CD8-positive, alpha-beta T cell (primary cell): ENCODE measurements at places on chromosomes 2 and 18. TPM values are rescaled to one million over a fixed set of nuclear protein-coding genes. Genes with fewer than 3 reads are reported as not detected.

Gene FIGN
- not detected for total RNA-seq

Gene TSN
- total RNA-seq = 75.2 TPM

Gene FOSL2
- total RNA-seq = 359 TPM

Gene CRYBA2
- not detected for total RNA-seq

Gene GREB1L
- not detected for total RNA-seq

Gene GDF7
- 0.06 TPM for total RNA-seq

Gene BCS1L
- 13.1 TPM for total RNA-seq

Gene CCDC148
- total RNA-seq = not detected

Gene SERPINB5
- not detected for total RNA-seq

Gene WIPF1
- total RNA-seq = 275 TPM

Gene DSC1
- total RNA-seq = 2.1 TPM

Gene PXDN
- 1.4 TPM for total RNA-seq

Gene ARHGEF33
- not detected for total RNA-seq

Gene ABCG8
- not detected for total RNA-seq

Gene KCNF1
- not detected for total RNA-seq

Gene ARL4C
- 496 TPM for total RNA-seq

Gene POTEJ
- not detected for total RNA-seq

Gene PCARE
- total RNA-seq = not detected

Gene SAG
- 0.19 TPM for total RNA-seq

Gene HNMT
- total RNA-seq = not detected

Gene CSRNP3
- total RNA-seq = not detected

Gene FOXI3
- not detected for total RNA-seq

Gene DCC
- not detected for total RNA-seq

Gene NEB
- 0.52 TPM for total RNA-seq

Gene CLIP4
- total RNA-seq = 40.7 TPM

Gene CAPN13
- not detected for total RNA-seq

Gene KCNIP3
- total RNA-seq = not detected

Gene ANKRD62
- not detected for total RNA-seq

Gene ADAM23
- 0.33 TPM for total RNA-seq

Gene MATN3
- not detected for total RNA-seq

Gene UGT1A6
- not detected for total RNA-seq

Gene C2orf81
- total RNA-seq = 1.8 TPM

Gene PLEKHH2
- total RNA-seq = 1.7 TPM

Gene KLHL30
- total RNA-seq = not detected

Gene BOD1L2
- not detected for total RNA-seq

Gene CDK5R2
- not detected for total RNA-seq

Gene EFEMP1
- not detected for total RNA-seq

Gene RUFY4
- 0.33 TPM for total RNA-seq

Gene KYNU
- total RNA-seq = not detected

Gene FHOD3
- total RNA-seq = not detected

Gene POTEC
- total RNA-seq = not detected

Gene ZNF385B
- total RNA-seq = not detected

Gene DQX1
- 0.17 TPM for total RNA-seq

Gene CYB5A
- total RNA-seq = 4.4 TPM

Gene CHST9
- not detected for total RNA-seq

Gene GPAT2
- total RNA-seq = 2.0 TPM

Gene TEKT4
- not detected for total RNA-seq

Gene CCBE1
- total RNA-seq = not detected

Gene MITD1
- total RNA-seq = 12.6 TPM

Gene RETREG2
- 79.0 TPM for total RNA-seq

Gene ABCB11
- total RNA-seq = not detected
